ENCODE measurements at places on chromosomes 6 and 20.
A peak's percentile ranks its signal among the peaks of the same experiment; 100 is the strongest.

DNA sequence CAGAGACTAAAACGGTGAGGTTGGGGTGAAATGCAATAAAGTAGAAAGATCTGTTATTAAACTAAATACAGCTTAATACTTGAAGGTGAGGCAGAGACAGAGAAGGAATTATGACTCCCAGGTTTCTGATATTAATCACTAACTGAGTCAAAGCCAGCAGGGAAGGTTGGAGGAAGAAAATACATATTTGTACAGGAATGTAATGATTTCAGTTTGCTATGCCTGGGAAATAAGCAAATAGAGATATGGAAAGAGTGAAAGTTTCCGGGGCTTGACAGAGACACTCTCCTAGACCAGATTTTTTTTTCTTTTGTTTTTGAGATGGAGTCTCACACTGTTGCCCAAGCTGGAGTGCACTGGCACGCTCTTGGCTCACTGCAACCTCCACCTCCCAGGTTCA, 76.8 kb downstream of the PTPRK start:
- DNase-seq, result no peak

DNA sequence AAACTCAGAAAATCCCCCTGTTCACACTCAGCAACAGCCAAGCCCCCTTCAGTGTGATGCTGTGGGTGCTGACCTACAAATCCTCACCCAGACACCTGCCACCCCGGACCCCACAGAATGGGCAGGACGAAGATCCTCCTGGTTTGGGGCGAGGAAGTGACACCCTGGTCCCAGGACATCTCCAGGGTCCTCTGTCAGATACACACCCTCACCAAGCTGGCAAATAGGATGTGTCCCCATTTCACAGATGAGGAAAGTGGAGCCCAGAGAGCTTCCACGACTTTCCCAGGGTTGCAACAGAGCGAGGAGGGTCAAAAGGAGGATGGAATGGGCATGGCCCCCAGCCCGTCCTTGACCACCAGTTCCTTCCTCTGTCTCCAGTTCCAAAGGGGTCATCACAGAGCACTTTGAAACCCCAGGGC, 92.0 kb upstream of the AFDN start:
- DNase-seq, result no peak

DNA sequence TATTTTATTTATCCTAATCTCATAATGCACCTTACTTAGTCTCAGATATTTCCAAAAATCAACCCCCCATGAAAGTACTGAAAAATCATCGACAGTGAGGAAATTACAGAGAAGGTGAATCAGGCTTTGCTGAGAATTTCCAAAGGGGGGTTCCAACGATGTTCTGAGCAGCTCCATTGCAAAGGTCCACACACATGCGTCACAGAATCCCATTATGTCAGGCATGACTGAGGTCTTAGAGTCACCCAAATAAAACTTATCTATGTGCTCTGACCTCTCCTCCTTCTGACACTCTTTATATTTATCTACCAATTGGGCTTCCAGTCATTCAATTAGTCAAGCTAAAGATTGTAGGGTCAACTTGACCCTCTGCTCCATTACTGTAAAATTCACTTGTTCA, 12.7 kb upstream of the LRRN4 start:
- DNase-seq, result no peak

DNA sequence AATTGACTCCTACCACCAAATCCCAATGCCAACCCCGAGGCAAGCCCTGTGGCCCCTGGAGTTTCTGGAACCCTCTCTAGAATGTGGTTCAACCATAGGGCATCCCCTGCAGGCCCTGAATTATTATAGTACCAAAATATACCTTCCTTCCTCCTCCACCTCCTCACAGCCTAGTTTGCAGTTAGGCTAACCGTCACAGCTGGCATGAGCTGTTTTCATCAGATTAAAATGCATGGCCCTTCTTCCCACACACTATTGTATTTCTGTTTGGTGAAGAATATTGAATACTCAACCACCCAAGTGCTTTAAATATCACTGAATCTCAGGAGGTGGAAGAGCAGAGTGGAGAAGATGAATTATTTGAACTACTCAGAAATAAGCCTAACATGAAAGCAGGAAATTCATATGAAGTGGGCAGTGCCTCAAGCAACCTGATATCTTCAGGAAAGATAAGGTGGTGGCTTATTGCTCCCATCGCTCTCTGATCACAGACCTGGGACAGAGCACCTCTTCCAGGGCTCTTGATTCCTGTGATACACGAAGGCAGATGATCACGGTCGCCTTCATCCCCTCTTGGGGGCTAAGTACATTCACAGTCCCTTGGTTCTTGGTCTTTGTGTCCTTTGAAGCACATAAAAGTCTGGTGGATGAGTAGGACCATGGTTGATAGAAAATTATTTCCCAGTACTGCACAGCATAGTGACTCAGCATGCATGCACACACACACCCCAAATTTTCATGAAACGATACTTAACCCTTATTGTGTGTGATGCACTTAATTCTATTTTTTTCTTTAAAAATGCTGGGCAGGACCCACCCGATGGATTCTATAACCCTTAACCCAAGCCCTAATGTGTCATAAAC, 90.9 kb downstream of the PSMG4 start:
- no peak for DNase-seq

- DNase-seq, result no peak
These were observed 64.5 kb downstream of the THBS2 start for GRCh38 chr6:169189182-169189581.

GRCh38 chr6:2866171-2866846, 24.6 kb upstream of the SERPINB1 start:
- DNase-seq, result no peak

DNA sequence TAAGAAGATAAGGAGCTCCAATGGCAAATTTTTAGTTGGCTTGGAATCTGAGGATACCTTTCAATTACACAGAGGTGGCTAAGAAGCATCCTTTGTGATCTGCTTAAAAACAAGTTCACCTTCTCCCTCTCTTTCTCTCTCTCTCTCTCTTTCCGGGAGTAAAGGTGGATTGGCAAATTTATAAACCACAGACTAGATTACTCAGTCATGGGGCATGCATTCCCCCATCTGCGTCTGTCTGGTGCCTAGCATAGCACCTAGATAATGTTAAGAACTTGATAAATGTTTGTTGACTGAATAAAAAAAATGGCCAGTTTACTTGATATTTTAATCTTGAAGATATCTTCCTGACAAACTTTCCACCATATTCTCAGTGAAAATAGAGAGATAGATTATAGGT, 312.3 kb downstream of the CDC5L start:
- DNase-seq, result no peak

GRCh38 chr20:32539817-32540675, 45.1 kb downstream of the NOL4L start:
- DNase-seq, result no peak

GRCh38 chr6:35782424-35782823, 1.6 kb downstream of the CLPSL1 start:
- DNase-seq, result no peak

GRCh38 chr6:33271117-33271467, 584 bp downstream of the VPS52 start:
- DNase-seq, result no peak

DNA sequence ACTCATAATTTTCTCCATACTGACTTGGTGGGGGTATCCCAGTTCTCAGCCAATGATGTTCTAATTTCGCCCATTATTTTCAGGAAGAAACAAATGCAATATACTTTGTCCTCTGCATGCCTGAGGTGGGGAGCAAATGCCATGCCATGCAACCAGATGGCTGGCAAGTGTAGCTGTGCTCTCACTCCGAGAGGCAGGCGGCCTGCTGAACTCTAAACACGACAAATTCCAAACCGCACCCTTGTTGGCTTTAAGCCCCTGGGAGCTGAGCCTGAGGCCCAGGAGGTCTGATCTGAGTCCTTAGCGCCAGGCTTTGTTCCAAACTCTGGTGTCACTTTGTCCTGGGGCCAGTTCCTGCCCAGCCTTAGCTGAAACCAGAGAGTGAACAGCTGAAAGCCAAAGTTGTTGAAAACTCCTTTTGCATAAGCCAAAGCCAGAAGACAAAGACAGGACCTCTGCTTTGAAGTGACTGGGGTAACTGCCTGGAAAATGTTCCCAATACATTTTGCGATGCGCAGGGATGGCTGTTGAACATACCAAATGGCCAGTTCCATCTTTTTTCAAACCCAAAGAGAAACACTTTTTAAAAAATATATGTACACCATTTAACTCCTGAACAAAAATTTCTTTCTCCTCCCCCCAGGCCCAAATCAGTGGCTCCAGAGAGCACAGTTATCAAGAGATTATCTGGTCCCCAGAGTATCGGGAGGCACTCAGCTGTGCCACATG, 46.2 kb downstream of the TTI1 start:
- peak; percentile 29 for DNase-seq

GRCh38 chr6:146550911-146551310, 7.3 kb downstream of the RAB32 start:
- no peak for DNase-seq

DNA sequence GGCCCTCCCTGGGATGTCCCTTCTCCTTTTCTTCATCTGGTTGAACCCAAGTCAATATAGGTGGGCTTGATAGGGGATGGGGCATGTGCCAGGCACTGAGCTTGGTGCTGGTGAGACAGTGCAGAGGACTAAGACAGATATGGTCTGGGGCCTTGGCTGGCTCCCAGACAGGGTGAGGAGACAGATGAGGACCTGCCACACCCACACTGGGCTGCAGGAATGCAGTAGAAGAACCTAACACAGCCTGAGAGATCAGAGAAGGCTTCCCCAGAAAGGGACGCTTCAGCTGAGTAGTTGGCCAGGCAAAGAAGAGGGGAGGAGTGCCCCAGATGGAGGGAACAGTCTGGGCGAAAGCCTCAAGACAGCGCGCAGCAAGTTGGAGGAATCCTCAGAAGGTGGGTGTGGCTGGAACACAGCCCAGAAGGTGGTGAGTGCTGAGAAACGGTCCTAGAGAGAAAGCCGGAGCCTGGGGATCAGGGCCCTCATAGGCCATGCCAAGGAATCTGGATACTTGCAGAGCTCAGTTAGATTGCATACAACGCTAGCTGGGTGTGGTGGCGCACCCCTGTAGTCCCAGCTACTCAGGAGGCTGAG, 26.4 kb downstream of the CD40 start:
- no peak for DNase-seq

- no peak for DNase-seq
These were observed 59.1 kb upstream of the TMEM244 start for GRCh38 chr6:129920103-129920798.

GRCh38 chr6:111642463-111643158, 36.9 kb upstream of the TRAF3IP2 start:
- DNase-seq, result no peak

- DNase-seq, result no peak
These were observed 16.0 kb downstream of the LINC00237 start for GRCh38 chr20:21090111-21090618.

DNA sequence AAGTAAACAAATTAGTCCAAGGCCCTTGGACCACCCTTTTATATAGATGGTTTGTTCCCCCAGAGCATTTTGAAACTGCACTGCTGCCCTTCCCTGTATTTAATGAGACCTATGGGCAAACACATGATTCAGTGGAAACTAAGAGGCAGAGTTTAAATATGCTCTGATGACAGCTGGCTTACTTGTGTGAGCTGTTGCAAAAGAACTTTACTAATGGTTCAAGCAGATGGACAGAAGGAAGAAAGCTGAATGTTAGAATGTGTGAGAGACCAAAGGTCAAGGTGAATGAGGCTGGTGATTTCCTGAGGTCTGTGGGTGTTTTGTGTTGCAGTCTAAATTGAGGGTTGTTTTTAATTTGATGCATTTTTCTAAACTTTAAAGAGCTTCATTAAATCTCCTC, 123.0 kb upstream of the CEP162 start:
- DNase-seq, result no peak

GRCh38 chr6:7566617-7567173, 23.3 kb upstream of the SNRNP48 start:
- no peak for DNase-seq

DNA sequence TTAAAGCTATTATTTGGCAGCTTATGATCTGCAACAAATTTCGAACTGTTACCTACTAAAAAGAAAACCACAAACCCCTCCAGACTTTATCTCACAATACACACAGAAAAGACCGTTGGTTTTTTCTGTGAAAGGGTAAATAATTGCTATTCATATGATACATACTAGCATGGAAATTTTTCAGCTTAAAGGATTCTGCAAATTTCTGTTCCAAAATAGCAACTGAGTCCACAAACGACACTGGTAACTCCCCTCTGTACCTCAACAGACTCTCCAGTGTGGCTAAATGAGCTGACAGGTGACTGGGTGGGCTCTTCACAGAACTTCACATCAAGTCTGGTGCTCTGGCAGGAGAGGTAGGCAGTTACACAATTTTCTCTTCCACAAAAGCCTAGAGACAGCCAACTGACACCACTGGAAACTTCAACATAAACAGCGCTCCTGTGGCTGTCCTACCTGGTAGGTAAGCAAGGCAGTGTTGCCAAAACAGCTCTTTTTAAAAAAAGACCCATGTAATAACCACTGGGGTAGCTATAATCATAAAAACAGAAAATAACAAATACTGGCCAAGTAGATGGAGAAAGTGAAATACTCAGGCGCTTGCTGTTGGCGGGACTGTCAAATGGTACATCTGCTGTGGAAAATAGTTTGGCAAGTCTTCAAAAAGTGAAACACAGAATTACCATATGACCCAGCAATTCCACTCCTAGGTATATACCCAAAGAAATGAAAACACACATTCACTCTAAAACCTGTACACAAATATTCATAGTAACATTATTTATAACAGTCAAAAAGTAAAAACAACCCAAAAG, 37.8 kb downstream of the ELOVL5 start:
- no peak for DNase-seq

DNA sequence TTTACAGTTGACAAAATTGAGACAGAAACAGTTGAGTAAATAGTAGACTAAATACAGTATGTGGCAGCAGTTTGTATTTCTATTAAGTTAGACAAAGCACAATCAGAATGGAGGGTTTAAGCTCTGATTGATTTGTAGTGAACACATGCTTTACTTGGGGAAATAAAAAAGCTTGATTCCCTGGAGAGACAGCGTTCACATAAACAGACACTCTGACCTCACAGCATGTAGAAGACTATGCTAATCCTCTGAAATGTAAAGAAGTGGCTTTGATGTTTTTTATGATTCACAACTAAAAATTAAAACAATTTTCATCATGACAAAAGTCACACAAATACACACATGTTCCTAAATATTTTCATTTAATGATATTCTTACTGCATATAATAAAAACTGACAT, 126.9 kb upstream of the FAM83B start:
- no peak for DNase-seq

- no peak for DNase-seq
These were observed 214.3 kb upstream of the MARCKS start for GRCh38 chr6:113642714-113643406.

DNA sequence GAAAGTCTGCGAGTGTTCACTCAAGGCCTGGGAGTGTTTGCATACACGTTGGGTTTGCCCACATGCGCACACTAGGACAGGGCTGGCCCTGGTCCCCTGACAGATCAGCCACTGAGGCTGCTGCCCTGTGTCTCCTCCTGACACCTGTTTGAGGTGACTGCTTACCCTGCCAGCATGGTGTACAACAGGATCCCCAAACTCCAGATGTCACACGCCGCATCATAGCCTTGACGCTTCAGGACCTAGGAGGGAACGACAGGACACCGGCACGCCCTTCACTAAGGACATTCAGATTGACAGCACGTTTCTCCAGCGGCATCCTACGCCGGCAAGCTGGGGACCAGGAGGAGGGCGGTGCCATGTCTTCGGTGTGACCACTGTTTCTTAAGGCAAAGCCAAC, 37.0 kb upstream of the MPC1 start:
- DNase-seq, result no peak
